Activated naive CD4-positive, alpha-beta T cell treated with anti-CD3 and anti-CD28 coated beads for 36 hours (primary cell): ENCODE measurements at places on chromosomes 3 and 15. TPM values are rescaled to one million over a fixed set of nuclear protein-coding genes. Genes with fewer than 3 reads are reported as not detected.

- H3K36me3 ChIP-seq, result no peaks in the 10 kb centered on the region
- no peak overlapping the region for H3K4me3 ChIP-seq
- peaks cover 2% of the 10 kb centered on the region for H3K4me1 ChIP-seq
Measured at GRCh38 chr15:38217788-38218609, 34.6 kb upstream of the SPRED1 start.

DNA sequence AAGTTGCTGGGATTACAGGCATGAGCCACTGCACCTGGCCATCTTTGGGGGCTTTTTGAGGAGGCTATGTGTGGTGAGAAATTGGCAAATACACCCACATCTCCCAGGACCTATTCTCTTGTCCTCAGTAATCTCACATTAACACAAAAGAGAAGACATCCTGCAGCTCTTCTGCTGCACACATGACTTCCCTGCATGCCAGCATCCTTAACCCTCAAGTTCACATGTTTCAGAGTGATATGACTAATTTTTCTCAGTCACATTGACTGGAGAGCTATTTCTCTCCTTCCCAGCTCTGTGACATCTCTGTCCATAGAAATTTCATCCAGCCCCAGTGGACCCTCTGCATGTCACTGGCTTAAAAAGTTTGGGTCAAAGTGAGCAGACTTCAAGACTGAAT lies 1.9 kb upstream of the SKIC8 start:
- no peaks in the 10 kb centered on the region for H3K36me3 ChIP-seq
- no peak overlapping the region for H3K4me3 ChIP-seq
- H3K27ac ChIP-seq, result no peak overlapping the region

DNA sequence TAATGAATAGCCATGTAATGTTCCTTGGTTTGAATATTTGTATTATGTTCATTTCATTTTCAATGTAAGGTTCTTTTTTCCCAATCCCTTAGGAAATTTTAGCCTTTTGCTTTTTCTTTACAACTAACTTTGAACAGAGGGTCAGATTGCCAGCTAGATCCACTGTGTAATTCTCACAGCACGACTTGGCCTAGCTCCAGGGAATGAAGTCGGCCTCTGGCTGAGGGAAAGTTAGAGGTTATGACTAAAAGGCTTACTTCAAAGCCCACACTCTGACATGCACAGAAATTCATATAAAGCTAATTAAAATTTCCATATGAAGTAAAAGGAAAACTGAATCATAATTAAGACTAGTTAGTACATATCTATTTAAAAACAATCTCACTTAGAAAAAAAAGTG lies 38.7 kb downstream of the ROBO1 start:
- H3K4me1 ChIP-seq, result no peaks in the 10 kb centered on the region
- H3K27ac ChIP-seq, result no peak overlapping the region
- no peaks in the 10 kb centered on the region for H3K36me3 ChIP-seq

- H3K4me3 ChIP-seq, result no peak overlapping the region
- H3K4me1 ChIP-seq, result no peaks in the 10 kb centered on the region
- H3K36me3 ChIP-seq, result peaks cover 17% of the 10 kb centered on the region
- H3K27ac ChIP-seq, result no peak overlapping the region
Measured at GRCh38 chr3:32759342-32759741, 58.5 kb upstream of the TRIM71 start.

Gene RCCD1
- total RNA-seq, result 52.4 TPM

Gene RYR3
- not detected for total RNA-seq
